ENCODE measurements at places on chromosomes 7 and 10. TPM values are rescaled to one million over a fixed set of nuclear protein-coding genes. Genes with fewer than 3 reads are reported as not detected.
A peak's percentile ranks its signal among the peaks of the same experiment; 100 is the strongest.

- no peaks in the 10 kb centered on the region for H3K27me3 ChIP-seq
- no peak for DNase-seq
- no peaks in the 10 kb centered on the region for H3K4me1 ChIP-seq
- H3K36me3 ChIP-seq = no peaks in the 10 kb centered on the region
- H3K27ac ChIP-seq = no peak overlapping the region
- peak overlapping the region; percentile 40 for H3K4me3 ChIP-seq
Measured at GRCh38 chr10:85741626-85742300, 624.8 kb downstream of the GRID1 start.

Gene DPP6
- not detected for total RNA-seq

GRCh38 chr10:110368002-110368401 is 63.3 kb upstream of the SMNDC1 start:
- H3K27ac ChIP-seq = no peak overlapping the region
- H3K4me1 ChIP-seq = peaks cover 60% of the 10 kb centered on the region

GRCh38 chr7:128210590-128211570 is 30.2 kb upstream of the LEP start:
- no peak for DNase-seq
- no peak overlapping the region for H3K4me3 ChIP-seq
- no peak overlapping the region for H3K27ac ChIP-seq
- H3K27me3 ChIP-seq = peaks cover 13% of the 10 kb centered on the region
- H3K36me3 ChIP-seq = no peaks in the 10 kb centered on the region
- no peaks in the 10 kb centered on the region for H3K4me1 ChIP-seq

DNA sequence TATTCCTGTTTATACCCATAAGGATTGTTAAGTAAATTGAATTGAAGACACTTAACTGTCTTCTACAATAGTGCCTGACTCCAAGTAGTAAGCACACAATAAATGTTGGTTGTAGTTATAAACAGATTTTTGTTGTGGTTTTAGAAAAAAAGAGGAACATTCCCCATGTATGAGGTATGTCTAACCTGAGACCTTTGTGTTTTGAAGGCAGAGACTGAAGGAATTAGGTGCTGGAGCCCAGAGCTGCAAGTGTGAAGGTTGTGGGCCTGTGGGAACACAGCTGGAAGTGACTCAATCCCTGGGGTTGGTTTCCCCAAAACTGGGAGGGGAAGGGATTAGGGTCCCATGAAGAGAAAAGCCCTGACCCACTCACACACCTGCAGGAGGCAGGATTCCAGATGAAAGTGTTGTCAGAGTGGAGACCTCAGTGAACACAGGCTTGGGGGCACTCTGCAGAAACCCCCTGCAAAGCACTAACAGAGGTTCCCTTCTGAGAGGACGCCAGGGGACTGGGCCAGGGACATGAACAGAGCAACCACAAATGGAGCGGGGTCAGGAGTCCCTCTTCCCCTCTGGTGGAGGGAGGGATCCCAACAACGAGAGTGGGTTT is 265.1 kb upstream of the KLF14 start:
- no peak overlapping the region for H3K4me3 ChIP-seq
- peaks cover 40% of the 10 kb centered on the region for H3K36me3 ChIP-seq
- H3K27me3 ChIP-seq = no peaks in the 10 kb centered on the region
- no peak for DNase-seq
- H3K27ac ChIP-seq = peak overlapping the region; percentile 56

GRCh38 chr10:117609095-117609795 is 66.7 kb downstream of the EMX2 start:
- H3K4me1 ChIP-seq = no peaks in the 10 kb centered on the region
- no peaks in the 10 kb centered on the region for H3K36me3 ChIP-seq
- no peak overlapping the region for H3K27ac ChIP-seq
- no peaks in the 10 kb centered on the region for H3K27me3 ChIP-seq
- no peak overlapping the region for H3K4me3 ChIP-seq

DNA sequence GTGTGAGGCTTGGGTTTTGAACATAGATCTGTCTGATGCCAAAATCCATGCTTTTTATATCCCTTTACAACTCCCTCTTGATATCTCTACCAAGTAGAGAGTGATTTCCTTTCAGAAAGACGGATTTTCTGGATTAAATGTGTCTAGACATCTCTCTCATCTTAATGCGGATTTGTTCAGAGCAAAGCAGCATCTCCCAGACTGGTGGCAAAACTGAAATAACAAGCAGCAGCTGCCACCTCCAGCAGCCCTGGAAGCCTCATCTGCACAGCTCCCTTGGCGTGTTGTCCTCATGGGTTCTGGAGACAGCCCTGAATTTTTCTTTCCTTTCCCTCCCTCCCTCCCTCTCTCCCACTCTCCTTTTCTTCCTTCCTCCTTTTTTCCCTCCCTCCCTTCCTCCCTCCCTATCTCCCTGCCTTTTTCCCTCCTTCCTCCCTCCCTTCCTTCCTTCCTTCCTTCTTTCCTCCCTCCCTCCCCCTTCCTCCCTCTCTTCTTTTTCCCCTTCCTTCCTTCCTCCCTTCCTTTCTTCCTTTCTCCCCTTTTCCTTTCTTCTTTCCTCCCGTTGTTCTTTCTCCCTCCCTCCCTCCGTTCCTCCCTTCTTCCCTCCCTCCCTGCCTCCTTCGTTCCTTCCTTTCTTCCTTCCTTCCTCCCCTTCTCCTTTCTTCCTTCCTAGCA is 639.9 kb downstream of the TYW1 start:
- no peak overlapping the region for H3K4me3 ChIP-seq
- no peaks in the 10 kb centered on the region for H3K36me3 ChIP-seq
- no peaks in the 10 kb centered on the region for H3K4me1 ChIP-seq
- no peaks in the 10 kb centered on the region for H3K27me3 ChIP-seq

- H3K4me3 ChIP-seq = no peak overlapping the region
- H3K4me1 ChIP-seq = no peaks in the 10 kb centered on the region
- no peaks in the 10 kb centered on the region for H3K27me3 ChIP-seq
- no peak overlapping the region for H3K27ac ChIP-seq
- no peaks in the 10 kb centered on the region for H3K36me3 ChIP-seq
Measured at GRCh38 chr7:19619122-19619521, 89.7 kb downstream of the POLR1F start.

Gene NANOS1
- total RNA-seq = 0.13 TPM

Gene CNTNAP2
- not detected for total RNA-seq

DNA sequence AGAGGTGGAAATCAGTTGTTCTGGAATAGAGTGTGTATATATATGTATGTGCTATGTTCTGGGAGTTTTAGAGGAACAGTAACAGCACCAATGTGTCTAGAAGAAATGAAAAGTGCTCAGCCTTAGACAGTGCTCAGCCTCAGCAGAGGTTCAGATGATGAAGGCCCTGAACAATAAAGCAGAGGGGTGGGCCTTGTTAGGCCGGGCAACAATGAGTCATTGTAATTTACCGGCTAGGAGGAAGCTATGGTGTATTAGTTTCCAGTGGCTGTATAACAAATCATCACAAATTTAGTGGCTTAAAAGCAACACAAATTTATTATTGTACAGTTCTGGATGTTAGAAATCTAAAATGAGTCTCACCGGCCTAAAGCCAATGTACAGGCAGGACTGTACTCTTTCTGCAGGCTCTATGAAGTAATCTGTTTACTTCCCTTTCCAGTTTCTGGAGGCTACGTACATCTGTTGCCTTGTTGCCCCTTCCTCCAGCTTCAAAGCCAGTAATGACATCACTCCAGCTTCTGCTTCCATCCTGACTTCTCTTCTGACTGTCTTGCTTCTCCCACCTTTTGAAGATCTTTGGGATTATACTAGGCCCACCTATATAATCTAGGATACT is 84.6 kb downstream of the CH25H start:
- H3K36me3 ChIP-seq = no peaks in the 10 kb centered on the region
- no peak overlapping the region for H3K4me3 ChIP-seq
- DNase-seq = no peak
- H3K27me3 ChIP-seq = peaks cover 31% of the 10 kb centered on the region
- no peak overlapping the region for H3K27ac ChIP-seq

Gene VAX1
- not detected for total RNA-seq

GRCh38 chr7:84144480-84144879 is 50.1 kb downstream of the SEMA3A start:
- H3K27ac ChIP-seq = no peak overlapping the region
- H3K36me3 ChIP-seq = no peaks in the 10 kb centered on the region
- H3K27me3 ChIP-seq = no peaks in the 10 kb centered on the region
- no peak for DNase-seq
- H3K4me3 ChIP-seq = no peak overlapping the region
- no peaks in the 10 kb centered on the region for H3K4me1 ChIP-seq

Gene ZNF488
- 0.10 TPM for total RNA-seq

Gene HECW1
- not detected for total RNA-seq

Gene HGF
- not detected for total RNA-seq

Gene CALML3
- total RNA-seq = not detected

DNA sequence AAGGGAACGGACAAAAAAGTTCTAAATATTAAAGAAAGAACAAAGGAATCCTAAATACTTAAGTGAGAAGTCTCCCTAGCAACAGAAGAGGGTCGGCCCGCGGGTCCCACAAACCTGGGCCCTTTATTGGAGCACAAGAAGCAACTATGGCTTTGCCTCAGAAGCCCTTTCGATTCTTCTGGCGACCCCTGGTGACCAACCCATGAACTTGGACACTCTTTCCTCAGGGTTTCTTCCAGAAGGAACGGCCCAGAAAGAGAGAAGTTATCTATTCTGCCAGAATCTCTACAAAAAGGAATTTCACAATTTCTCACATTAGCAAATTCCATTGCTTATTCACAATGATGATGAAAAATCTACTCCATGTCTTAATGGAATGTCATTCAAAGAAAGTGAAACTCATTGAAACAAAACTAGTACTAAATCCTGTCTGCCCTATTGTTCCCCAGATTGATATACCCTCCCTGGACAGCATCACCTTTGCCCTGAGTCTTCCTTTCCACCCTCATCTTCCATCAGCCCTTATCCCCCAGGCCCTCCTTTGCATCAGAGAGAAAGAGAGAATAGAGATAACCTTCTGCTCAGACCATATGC is 43.7 kb downstream of the CPVL start:
- H3K27me3 ChIP-seq = peaks cover 3% of the 10 kb centered on the region
- DNase-seq = peak; percentile 49
- peaks cover 4% of the 10 kb centered on the region for H3K4me1 ChIP-seq
- no peak overlapping the region for H3K4me3 ChIP-seq
- no peaks in the 10 kb centered on the region for H3K36me3 ChIP-seq
- H3K27ac ChIP-seq = no peak overlapping the region

Gene SOSTDC1
- total RNA-seq = not detected

- no peak overlapping the region for H3K4me3 ChIP-seq
- H3K27ac ChIP-seq = no peak overlapping the region
- peaks cover 10% of the 10 kb centered on the region for H3K27me3 ChIP-seq
- no peaks in the 10 kb centered on the region for H3K36me3 ChIP-seq
Measured at GRCh38 chr10:11395581-11396310, 215.7 kb downstream of the USP6NL start.
